Thoracic aorta (tissue), 2 donors: ENCODE measurements at places on chromosomes 1 and 21.

GRCh38 chr1:227753999-227754711, 18.9 kb downstream of the SNAP47 start:
- no peak for DNase-seq

- no peak for DNase-seq
Observed at GRCh38 chr1:187063271-187063670, 234.5 kb downstream of the PLA2G4A start.

GRCh38 chr1:62439652-62440371, 3.0 kb downstream of the USP1 start:
- DNase-seq = no peak

DNA sequence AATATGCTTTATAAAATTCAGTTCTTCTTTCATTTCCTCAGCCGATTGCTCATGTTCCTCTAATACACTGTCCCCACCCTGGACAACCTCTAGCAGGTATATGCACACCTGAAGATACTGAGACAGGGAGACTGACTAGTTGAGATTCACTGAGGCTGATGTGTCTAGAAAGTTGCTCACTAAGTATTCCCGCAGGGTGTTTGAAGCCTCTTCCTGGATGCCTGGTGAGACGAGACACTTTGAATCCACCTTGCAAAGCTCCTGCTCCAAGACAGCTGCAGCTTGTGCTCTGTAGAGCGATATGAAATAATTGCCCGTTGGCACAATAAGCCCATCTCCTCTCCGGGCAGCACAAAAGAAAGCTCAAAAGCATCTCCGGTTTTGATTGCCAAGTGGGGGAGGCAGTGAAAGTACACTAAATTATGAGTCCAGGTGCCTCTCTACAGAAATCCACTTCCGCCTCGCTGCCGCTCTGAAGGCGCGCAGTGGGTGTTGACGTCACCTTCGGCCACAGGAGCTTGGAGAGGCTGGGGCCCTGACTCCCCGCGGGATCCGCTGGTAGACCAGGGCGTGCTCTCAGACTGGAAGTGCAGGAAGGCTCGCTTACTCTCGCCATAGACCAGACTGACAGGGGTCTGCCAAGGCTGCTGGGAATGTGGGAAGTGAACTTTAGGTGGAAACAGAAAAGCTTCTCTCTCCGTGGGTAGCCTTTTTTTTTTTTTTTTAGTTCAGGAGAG, 46.3 kb downstream of the GPA33 start:
- no peak for DNase-seq

GRCh38 chr1:208025031-208025430, 114.1 kb upstream of the CD34 start:
- no peak for DNase-seq

GRCh38 chr1:19889656-19890055, 7.5 kb downstream of the OTUD3 start:
- no peak for DNase-seq

GRCh38 chr1:43789604-43790550, 82.5 kb downstream of the ST3GAL3 start:
- DNase-seq = no peak

DNA sequence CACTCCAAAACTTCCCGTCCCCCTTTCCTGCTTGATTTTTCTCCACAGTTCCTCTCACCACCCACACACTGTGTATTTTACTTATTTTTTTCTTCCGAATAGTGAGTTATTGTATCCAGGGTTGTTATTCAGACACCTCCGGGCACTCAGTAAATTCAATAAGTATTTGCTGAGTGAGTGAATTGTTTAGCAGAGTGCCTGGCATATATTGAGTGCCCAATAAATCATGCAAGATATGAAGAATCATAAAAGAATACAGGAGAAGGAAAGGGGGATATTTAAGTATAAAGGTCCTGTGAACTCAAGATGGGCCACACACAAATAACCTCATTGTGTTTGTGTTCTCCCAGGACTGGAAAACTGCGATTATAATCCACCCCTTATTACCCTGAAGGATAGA, 139.9 kb downstream of the GALNT2 start:
- DNase-seq = no peak

- no peak for DNase-seq
Observed at GRCh38 chr1:53722025-53722424, 16.9 kb downstream of the GLIS1 start.

DNA sequence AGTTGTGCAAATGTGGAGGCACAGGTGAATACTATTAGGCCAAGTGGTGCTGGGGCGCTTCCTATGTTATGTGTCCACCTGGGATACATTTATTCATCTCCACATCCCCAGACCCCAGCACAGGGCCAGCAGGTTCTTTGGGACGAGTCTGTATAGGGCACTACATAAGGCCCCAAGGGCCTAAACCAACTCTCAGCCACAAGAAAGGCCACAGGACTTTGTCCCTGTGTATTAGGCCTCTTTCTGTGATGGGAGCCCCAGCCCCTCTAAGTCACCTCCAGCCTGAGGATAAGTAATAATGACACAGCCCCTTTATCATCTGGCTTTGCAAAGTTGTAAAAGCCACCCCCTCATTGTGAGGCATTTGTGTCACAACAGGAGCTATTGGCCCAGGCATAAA, 79.2 kb upstream of the CD1D start:
- DNase-seq = no peak

GRCh38 chr1:82179131-82179530, 378.4 kb downstream of the ADGRL2 start:
- no peak for DNase-seq

GRCh38 chr21:33123374-33124123, 53.6 kb downstream of the OLIG1 start:
- DNase-seq = no peak

- no peak for DNase-seq
Observed at GRCh38 chr1:39745016-39745670, 6.5 kb downstream of the PPIE start.

GRCh38 chr1:160161965-160162705, 10.7 kb downstream of the ATP1A4 start:
- DNase-seq = no peak

- no peak for DNase-seq
Observed at GRCh38 chr1:80436851-80437250, 1363.9 kb upstream of the ADGRL2 start.

- no peak for DNase-seq
Observed at GRCh38 chr1:205630241-205630640, 1.6 kb downstream of the ELK4 start.

DNA sequence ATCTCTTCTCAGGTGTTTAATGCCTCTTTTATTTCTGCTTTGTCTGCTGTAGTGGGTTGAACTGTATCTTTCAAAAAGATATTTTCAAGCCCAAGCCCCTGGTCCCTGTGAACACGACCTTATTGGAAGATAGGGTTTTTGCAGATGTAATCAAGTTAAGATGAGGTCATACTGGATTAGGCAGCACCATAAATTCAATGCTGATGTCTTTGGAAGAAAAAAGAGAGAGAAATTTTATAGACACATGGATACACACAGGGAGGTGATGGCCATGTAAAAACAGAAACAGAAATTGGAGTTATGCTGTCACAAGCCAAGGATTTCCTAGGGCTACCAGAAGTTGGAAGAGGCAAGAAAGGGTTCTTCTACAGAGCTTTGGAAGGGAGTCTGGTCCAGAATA, 301.4 kb downstream of the KCTD3 start:
- no peak for DNase-seq

DNA sequence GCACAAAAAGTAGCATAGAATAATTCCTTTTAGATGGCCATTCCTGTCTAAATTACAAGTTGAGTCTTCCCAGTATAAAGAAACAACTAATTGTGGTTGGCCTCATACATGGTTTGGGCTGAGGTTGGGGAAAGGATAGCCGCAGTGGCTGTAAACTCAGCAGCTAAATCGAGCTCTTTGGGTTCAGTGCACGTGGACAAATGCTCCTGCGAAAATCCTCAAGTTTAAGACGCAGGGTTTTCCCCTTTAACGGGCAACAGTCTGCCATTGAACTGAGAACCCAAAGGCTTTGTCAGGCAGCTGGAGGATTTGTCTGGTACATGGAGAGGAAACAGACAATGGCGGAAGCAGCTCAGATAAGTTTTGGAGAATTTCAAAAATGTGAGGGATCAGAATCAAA, 331.9 kb downstream of the TGFB2 start:
- DNase-seq = no peak

- no peak for DNase-seq
Observed at GRCh38 chr1:205042911-205043806, at the start of gene CNTN2. TSS of gene CNTN2 (plus strand) at chr1:205043212. CDS start at chr1:205053186, 9,974 bp downstream.

- no peak for DNase-seq
Observed at GRCh38 chr1:241645199-241645598, 5.0 kb upstream of the CHML start.

DNA sequence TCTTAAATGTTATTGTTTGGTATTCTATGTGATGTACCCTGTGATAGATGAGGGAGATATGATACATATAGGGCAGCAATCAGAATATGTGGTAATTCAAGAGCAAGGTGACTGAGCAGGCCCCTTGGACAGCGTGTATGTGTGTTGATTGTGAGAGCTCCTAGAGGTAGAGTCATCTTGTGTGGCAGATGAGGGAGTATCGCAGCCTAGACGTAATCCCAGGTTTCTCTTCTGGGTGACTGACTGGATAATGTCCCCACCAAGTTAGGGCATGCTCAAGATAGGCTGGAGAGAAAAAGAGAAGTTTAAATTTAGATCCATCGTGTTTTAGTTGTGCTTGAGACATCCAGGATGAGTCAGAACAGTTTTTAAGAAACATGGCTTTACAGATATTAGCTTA, 185.3 kb downstream of the ZP4 start:
- no peak for DNase-seq

GRCh38 chr1:216740331-216740730, 17.1 kb upstream of the ESRRG start:
- DNase-seq = no peak

DNA sequence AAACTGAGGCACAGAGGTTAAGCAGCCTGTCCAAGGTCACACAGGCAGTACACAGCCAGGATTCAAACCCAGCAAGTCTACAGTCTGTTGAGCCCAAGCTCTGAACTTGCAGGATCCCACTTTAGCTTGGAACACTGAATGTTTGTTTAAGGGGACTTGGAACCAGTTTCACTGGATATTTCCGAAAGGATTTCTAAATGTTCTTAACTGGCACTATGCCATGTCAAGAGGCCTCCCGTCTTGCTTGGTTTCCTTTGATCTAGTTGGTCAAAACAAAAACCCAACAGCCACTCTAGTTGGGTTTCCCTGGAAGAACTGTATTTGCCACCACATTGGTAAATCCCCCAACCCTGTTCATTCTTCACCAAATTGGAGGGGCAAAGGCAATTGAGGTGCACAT, 317.6 kb upstream of the KAZN start:
- no peak for DNase-seq

DNA sequence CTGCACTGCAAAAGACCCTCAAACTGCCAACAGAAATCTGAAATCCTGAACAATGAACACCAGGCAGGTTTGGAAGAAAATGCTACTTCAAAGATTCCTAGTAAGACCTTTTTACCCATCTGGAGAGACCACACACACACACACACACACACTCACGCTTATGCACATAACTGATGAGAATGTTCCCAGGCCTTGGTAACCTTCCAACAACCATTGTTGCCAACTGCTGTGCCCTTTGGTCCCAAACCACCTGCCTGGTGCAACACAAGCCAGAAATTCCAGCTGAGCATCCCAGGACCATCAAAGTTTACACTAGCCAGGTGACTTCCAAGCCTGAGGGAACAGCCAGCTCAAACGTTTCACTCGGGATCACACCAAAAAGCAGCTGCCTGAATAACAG, 56.9 kb downstream of the SEC16B start:
- no peak for DNase-seq

DNA sequence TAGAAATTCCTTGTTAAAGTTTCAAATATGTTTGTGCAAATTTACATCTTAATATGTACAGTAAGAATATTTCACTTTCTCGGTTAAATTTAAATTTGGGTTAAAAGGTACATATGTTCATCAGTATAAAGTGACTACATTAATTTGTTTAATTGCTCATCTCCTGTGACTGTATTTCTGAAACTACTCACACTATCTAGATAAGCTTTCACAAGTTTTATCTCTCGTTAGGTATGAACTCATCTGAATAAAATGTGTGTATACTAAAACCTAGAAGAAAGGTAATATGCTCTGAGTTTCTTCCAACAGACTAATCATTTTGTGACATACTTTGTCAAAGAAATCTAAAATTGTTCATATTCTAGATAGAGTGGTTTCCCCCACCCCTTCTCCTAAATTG, 150.7 kb downstream of the PATJ start:
- no peak for DNase-seq
